Hematopoietic multipotent progenitor cell (in vitro differentiated cells): ENCODE measurements at places on chromosomes 12 and 14. TPM values are rescaled to one million over a fixed set of nuclear protein-coding genes. Genes with fewer than 3 reads are reported as not detected.

GRCh38 chr12:3964439-3964838 is 91.2 kb upstream of the PARP11 start:
- peak; percentile 42 for DNase-seq

DNA sequence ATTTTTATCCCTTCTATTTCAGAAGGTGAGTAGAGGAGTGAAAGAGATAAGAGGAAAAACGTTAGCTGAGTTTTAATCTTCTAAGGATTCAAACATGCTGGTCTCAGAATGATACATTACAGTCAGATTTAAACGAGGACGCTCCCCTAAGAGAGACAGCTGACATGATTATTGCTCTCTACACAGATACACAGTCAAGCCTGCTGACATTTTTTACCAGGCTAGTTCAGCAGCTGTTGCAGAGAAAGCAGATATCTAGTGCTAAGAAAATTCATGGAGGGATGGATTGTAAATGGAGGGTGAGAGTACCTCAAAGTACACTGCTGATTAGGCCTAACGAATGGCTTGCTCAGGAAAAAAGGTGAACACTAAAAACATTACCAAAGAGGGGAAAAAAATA is 31.9 kb upstream of the SOS2 start:
- no peak for DNase-seq

- DNase-seq: no peak
Observed at GRCh38 chr14:82313889-82314288, 780.2 kb upstream of the SEL1L start.

DNA sequence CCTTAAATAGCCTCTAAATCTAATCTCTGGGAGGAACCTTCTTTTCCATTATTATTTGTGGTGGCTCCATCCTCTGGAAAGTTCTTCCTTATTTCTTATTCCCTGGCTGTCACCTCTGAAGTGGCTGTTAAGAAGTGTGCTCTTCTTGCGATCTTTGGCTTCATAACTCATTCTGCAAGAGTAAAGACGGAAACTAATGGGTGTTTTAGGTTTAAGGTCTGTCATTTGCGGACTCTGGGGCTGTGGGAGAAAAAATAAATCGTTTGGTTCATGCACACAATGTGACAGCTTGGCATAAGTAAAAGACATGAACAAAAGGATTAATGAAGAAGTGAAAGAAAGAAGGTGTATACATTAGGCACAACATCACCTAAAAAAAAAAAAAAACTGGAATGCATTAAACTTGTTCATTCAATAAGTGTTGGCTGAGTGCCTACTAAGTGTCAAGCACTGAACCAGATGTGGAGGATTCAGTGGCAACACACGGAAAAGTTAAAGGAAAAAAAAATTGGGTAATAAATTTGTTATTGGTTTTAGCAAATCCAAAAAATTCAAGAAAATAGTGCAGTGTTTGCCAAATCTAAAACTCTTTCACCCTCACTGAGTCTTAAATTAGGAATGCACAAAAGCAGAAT is 99.5 kb downstream of the ERGIC2 start:
- no peak for DNase-seq

DNA sequence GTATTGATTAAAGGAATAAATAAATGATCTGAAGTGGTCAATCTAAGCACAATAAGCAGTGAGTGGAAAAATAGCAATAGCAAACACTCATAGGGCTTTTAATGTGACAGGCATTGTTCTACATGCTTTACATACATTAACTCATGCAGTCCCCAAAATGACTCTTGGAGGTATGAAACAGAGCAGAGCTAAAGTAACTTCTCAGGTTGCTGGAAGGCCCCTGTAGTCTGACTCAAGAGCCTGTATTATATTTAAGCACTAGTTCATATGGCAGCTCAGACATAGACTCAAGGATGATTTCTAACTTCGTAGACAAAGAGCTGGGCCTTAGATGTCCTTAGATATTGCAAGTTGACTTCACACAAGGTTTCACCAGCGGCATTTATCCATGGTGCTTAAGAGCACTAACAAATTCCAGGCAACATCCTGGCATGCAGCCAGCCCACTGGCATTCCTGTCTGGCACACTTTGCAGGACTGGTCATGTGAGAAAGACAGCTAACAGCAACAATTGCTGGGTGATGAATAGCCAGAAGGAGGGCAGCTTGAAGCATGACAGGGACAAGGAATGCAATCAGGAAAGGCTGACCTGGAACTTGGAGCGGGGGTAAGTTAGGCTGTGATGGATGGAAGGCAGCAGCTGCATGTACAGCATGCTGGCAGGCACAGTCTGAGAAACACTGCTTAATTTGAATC is 22.9 kb upstream of the KTN1 start:
- no peak for DNase-seq

DNA sequence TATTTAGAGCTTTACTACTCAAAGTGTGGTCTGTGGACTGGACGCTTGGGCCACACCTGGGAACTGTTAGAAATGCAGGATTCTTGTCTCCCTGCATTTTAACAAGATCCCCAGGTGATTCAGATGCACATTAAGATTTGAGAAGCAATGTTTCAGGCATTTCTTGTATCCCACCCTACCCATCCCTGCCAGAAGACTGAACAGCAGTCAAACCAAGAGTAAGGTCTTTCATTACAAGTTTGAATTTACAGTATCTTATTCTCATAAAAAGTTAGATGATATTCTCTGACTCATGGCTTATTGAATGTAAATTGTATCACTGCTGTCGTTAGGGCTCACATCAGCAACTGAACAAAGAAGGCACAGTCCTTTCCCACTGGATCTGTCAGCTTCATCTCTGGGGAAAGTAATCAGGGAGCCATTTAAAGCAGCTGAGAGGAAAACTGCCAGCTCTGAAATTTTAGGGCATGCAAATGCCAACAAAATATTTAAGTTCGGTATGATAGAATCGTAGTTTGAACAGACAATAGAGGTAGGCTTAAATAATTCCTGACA is 141.1 kb downstream of the AKAP6 start:
- no peak for DNase-seq

GRCh38 chr14:95514131-95515079 is 2.0 kb downstream of the SYNE3 start:
- DNase-seq: no peak

GRCh38 chr14:60945984-60946383 is 34.9 kb downstream of the TRMT5 start:
- no peak for DNase-seq

USP44 gene
- total RNA-seq: 0.54 TPM

DNA sequence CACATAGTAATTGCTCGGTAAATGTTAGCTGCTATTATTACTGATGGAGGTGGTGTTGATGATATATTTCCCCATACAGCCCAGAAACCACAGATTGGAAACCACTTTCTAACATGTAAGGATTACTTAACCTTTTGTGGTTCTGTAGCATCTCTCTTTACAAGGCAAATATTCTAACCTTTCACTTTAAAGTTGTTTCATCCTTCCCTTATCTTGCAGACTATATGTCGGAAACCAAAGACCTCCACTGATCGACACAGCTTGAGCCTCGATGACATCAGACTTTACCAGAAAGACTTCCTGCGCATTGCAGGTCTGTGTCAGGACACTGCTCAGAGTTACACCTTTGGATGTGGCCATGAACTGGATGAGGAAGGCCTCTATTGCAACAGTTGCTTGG is 75.8 kb downstream of the FRMD6 start:
- DNase-seq: no peak

PLEK2 gene
- total RNA-seq: not detected

DNA sequence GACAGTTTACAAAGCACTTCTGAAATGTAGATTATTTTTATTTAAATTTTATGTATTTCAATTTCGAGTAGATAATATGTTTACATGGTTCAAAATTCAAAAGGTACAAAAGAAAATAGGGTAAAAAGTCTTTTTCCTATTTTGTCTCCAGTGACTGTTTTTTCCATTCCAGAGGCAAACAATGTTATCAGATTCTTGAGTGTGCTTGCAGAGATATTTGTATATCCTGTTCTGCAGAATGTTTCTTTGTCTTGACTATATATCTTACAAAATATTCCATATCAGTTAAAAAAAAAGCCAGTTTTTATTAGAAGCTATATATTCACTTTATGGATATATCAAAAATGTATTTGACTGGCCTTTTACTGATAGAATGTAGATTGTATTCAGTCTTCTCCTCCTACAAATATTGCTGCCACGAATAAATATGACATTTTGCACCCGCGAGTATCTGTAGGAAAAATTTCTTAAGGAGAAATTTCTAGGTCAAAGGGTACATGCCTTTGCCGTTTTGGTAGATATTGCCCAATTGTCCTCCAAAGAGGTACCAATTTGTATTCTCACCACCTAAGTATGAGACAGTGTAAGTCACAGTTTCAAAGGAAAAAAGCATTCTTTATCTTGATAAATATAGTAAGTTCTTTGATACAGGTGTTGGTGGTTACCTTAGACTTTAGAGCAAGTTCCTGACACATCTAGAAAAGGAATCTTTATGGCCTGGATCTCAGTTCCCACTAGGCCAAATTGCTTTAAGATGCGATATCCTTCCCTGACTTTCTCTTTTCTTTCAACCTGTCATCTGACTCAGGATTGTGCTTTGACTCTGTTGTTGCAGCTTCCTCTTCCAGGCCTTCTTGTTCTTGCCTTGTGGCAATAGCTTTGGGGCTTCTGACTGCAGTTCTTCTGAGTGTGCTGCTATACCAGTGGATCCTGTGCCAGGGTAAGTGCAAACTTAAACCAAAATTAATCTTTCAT is 2.3 kb downstream of the KLRG1 start:
- peak; percentile 61 for DNase-seq

DNA sequence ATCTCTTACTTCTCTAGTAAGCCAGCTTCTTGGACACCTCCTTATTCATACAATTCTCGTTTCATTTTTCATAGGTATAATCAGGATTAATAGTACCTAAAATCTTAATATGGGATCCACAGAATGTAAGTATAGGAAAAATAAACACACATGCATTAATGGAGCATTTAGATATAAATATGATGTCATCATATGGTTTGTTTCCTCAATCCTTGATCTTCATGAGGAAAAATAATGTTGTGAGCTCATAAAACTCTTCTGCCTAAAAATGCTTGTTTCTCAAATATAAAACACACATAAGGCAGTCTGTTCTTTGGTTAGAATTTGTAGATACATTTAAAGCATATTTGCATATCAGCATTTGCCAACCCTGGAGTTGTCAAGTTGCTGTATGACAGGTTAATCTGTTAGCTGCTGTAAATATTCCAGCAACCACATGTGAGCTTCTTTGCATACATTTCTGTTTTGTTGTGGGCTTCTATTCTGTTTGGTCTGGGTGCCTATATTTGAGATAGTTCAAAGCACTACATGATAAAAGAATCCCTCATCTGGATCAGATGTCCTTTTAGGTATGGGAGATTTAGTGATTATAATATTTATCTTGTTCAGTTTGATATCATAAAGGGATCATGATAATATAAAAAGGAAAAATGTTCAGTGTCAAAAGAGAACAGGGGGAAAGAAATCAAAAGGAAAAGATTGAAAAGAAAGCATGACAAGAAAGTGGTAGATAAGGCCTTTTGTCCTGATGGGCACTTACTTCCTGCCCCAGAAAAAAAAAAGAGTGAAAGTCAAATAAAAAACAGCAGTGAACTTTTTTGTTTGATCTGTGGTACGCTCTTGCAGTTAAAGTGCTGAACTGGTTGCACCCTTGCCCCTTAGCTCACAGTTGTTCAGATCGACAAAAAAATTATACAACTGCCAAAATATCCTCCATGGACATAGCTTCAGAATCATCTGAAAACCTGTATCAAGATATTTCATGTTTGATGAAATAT is 68.6 kb downstream of the ACSS3 start:
- DNase-seq: no peak

TBX3 gene
- total RNA-seq: under 0.01 TPM

DNA sequence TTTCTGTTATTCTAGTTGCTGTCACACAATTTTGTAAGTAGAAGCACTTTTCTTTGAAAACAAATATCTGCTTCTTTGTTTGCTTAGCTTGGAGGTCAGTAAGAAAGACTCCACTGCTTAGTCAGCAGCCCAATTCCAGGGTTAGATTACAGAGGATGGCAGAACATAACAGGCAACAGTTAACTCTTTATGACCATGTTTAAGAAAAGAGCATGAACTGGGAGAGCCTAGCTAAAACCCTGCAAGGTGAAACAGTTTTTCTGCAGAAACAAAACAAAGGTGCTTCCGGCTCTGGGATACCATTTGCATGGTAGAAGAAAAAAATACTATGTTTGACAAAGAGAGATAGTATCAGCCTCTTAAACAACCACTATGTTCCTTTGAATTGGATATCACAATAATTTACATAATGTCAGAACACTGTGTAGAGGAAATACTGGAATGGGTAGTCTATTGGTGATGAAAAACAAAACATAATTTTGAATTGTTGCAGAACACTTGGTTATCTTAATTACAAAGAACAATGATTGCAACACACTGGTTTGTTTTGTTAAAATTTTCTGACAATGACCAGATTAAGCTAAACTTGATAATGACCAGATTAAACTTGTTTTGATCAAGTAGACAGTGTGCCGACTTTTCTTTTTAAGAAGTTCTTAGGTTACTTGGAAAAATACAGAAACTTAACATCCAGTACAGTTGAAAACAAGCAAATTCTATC is 22.4 kb upstream of the PPM1H start:
- no peak for DNase-seq

GRCh38 chr12:100332852-100333251 is 24.0 kb upstream of the SLC17A8 start:
- no peak for DNase-seq

CMA1 gene
- not detected for total RNA-seq

SLC5A8 gene
- total RNA-seq: not detected

DNA sequence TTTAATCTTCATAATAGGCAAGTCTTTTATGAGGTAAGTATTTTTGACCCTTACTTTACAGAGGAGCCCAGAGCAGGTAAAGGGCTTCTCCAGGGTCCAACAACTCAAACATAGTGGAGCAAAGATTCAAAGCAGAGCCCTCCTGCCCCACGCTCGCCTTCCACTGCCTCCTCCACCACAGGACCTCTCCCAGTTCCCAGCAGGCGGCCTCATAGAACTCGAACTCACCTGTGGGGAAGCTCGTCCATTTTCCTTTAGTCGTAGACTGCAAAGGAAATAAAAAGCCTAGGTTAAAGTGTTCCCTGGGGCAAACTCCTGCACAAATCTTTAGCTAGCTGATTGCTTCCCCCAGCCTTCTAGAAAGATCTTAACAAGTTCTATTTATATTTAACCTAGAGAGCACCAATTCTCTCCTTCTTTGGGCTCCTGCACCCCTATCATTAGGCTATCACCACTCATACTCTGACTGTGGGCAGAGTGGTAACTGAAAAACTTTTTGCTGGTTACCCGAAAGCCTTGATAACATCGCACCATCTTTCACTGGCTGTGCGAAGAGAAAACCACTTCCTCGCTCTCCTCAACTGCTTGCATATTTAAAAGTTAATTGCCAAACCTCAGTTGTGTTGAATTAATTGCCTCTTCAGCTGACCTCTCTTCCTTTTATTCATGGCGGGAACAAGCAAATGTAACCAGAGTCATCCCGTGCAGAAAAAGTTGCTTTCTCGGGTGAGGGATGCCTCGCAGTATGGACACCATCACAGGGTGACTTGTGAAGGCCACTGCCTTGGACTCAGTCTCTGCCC is 299.6 kb downstream of the DPF3 start:
- DNase-seq: peak; percentile 32
